ENCODE measurements at places on chromosomes 4 and X.

DNA sequence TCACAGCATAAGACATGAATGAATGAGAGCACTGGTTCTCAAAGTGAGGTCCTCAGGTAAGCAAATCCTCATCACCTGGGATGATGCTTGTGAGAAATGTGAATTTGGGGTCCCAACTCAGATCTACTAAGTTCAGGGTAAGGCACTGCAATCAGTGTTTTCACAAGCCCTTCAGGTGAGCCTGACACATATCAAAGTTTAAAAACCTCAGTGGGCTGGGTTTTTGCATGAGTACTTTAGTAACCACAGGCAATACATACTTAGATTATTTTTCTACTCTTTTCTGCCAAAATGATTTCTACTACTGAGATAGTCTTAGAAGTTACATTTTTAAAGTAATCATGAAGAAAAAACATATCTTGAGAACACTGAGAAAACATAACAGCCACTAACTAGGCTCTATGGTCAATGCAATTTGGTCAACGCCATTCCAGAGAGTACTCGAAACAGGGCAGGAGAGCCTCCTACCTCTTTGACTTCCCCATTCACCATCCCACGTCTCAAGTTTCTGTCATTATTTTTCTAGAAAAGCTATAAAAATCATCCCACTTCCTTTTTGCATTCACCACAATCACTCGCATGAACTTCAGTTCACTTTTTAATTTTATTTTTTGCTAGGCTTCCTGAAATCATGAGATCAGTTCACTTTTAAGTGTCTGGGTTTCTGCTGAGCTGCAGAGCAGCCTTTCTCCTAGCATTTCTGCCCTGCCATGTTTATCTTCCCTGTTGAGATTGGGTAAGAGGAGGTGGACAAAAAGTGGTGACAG is 73.8 kb downstream of the MFAP3L start:
- no peak for DNase-seq

DNA sequence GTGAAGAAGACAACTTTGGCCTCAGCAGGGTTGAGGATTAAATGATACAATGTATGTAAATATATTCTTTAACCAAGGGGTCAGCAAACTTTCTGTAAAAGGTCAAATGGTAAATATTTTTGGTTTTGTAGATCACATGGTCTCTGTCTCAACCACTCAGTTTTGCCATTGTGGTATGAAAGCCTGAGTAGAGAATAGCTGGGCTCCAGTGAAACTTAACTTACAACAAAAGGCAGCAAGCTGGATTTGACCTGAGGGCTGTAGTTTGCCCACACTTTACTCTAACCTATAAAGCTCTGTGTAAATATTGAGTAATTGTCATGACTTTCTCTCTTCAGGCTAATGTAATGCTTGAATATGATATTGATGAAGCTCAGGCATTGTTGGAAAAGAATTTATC is 19.6 kb downstream of the VBP1 start:
- no peak for DNase-seq

GRCh38 chrX:41245641-41246040 is 88.3 kb upstream of the DDX3X start:
- DNase-seq: no peak

DNA sequence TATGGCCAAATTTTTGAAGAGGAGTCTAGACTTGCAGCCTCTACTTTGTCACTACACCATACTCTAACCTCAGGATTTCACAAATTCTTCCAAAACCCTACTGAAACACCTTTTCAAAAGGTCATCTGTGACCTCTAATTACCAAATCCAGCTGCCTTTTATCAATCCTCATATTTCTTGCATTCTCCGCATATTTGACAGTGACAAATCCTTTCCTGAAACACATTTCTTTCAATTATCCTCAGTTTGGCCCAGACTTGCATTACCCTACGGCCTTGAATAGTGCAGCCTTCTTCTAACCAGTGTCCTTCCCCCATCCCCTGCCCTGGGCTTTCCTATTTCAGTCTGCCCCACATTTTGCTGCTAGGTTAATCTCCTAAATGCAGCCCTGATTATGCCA is 25.5 kb downstream of the MID2 start:
- DNase-seq: no peak

All from NCI-H524 (cell line).